ENCODE measurements at places on chromosomes 7 and 10.

DNA sequence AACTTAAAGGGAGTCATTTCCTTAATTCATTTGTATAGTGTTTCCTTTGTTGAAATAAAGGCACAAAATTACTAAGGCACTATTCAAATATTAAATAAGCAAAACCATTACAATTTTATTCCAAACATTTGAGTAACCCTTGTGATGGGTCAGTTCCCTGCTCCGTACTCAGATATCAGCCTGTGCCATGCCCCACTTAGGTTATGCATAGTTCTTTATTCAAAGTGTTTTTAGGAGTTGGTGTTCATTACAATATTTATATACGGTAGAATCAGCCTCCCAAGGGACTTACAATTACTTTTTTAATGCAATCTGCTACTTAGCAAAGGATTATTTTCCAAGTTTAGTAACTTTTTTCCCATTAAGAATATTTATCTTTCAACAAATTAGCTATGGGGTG lies 119.3 kb upstream of the SEMA3D start:
- DNase-seq: no peak

- no peak for DNase-seq
Measured at GRCh38 chr7:117068511-117069145, 115.3 kb downstream of the ST7 start.

DNA sequence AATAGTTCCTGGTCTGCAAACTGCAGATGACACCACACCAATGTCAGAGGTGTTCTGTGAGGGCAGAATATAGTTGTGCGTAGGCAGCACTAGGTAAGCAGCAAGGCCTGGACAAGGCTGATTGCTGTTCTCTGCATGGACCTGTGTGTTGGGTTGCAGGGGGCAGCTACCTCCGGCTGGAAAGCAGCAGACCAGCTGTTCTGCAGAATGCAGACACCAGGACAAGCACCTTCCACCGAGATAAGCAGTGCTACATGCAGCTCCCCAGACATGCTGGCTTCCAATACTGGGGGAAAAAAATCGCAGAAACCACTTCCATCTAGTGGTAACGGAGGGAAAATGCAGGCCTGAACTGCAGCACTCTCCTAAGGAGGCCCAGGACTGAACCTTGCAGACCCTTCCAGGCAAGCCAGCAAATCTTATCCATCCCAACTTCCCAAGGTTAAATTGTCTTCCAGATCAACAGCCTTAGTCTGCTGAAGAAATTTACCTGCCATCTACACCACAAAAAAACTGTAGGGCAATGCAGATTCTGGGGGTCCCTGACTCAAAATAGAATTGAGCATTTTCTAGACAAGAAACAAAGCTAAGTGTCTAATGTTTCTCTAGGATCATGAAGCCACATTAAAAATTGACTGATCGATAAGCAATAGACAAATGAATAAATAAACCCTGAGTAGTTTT lies 50.5 kb upstream of the COBL start:
- DNase-seq: no peak

DNA sequence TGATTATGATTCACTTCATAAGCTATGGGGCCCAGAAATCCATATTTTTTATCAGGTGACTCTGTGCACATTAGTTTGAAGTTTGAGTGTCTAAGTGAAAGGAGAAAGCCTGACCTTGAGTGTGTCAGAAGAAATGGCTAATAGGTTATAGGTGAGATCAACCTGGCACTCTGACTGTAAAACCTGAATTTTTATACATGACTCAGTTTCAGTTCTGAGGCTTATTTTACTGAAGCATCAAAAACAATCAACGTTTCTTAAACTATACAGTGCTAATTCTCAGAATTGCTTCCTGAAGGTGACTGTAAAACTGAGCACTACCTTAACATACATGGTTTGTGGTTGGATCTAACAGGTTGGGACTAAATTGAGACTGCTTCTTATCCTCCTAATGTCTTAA lies 159.4 kb upstream of the AHR start:
- no peak for DNase-seq

- no peak for DNase-seq
Measured at GRCh38 chr10:114938856-114939193, 830 bp downstream of the TRUB1 start.

GRCh38 chr7:158106272-158106671 lies 481.4 kb downstream of the PTPRN2 start:
- DNase-seq: no peak

DNA sequence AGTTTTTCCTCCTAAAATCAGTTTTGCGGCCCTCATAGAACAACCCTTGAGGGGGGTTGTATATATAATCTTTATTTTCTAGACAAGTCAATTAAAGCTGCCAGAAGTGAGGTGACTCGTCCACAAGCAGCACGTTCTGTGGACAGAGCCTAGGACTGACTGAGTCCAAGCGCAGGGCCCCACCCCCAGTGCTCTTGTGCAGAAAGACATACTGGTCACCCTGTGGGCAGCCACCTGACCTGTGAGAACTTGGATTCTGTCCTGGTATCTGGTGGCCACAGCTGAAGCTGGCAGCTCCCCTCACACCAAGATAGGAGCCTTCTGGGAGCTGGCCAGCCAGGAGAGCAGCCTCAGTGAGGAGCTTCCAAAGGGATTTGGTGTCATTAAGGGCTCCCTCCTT lies 89.3 kb downstream of the GRK5 start:
- no peak for DNase-seq

DNA sequence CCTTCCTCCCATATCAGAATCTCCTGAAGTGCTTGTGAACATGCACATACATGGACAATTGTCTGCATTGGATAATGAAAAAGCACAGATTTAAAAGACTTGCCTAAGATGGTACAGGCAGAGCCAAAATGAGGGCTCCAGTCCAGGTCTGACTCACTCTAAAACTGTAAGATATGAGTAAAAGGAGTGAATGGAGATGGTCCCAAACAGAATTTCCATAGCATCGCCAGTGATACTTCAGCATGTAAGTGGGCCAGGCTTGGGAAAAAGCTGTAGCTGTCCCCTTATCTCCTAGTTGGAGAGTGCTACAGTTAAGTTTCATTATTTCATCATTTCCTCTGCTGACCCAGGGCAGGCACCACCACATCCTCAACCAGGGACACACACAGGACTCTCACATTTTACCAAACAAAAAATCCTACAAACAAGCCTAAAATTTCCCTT lies 26.4 kb upstream of the IL6 start:
- DNase-seq: no peak

All from left renal cortex interstitium (tissue), 4 donors.